ENCODE measurements at places on chromosomes 6 and 20.

DNA sequence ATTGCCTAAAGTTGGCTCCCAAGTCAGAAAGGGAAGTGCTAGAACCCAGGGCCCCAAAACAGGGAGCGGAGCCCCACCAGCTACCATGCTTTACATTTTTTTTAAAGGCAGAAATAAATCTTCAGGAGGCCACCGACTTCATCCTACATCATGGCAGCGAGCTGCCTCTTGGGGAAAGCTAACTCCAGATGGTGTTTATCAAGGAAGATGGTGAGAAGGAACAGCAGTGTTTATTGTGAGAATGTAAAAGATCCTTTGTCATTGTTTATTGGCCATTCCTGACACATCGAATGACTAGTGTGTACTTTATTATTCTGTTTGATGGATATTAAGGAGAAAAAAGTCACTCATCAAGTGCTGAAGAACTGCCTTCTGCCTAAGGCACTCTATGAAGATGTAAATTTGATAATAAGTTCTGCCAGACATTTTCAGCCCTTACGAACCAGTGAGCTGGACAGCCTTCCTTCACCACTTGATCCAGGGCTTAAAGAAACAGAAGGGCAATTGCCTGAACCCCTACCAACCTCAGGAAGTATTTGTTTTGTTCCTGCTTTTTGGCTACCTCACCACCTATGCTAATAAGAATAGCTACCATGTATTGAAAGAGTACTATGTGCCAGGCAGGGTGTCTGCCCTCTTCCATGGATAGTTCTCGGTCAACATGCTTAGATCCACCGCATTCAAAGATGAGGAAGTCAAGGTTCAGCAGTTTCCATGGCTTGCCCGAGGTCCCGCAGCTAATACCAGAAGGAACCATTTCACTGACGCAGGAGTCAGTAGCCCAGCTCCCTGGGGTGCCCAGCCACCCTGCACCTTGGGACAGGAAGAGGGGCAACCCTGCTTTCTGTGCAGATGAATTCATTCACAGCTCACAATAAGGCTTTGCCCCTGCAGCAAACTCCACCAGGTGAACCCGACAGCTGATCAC, 194.7 kb upstream of the RREB1 start:
- DNase-seq: no peak

DNA sequence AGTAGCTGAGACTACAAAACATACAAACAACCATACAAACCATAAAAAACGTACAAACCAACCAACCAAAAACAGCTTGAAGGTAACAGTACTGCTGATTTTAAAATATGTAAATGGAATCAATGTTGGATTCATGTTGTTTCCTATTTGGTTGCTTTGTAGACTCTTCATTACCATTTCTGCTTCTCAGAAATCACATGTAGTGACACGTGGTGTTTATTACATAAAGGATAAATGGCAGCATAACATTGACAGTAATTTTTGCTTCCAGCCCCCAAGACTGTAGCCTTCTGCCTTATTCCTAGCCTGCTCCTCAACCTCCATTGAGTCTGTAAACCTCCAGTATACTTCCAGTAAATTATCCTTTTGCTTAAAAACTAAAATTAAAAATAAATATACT, 73.3 kb downstream of the KLHL32 start:
- DNase-seq: no peak

- no peak for DNase-seq
These were observed 7.6 kb upstream of the SYNDIG1 start for GRCh38 chr20:24461848-24462247.

GRCh38 chr20:32753731-32754130, 8.5 kb upstream of the DNMT3B start:
- DNase-seq: no peak

GRCh38 chr6:31358302-31358701, 1.3 kb upstream of the HLA-B start:
- DNase-seq: no peak

GRCh38 chr20:41398408-41398807, 31.8 kb upstream of the EMILIN3 start:
- peak; percentile 56 for DNase-seq

- DNase-seq: no peak
These were observed 57.7 kb upstream of the CD83 start for GRCh38 chr6:14059791-14060436.

DNA sequence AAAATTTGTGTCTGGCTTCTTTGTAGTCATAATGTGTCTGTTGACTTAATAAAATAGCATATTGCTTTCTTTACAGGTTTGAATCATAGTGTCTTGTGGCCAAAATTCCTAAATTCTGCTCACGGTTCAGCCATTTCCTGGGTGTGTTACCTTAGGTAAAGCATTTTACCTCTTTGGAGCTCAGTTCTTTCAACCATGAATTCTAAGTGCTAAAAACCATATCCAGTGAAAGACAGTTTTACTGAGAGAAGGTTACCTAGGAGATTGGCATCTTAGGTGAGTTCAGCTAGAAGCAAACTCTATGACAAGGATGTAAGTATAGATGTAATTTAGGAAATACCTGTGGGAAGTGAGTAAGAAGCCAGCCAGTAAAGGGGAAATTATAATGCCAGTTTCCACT, 20.7 kb downstream of the CRYBG1 start:
- DNase-seq: no peak

GRCh38 chr6:150894935-150895552, 29.5 kb downstream of the MTHFD1L start:
- peak; percentile 55 for DNase-seq

DNA sequence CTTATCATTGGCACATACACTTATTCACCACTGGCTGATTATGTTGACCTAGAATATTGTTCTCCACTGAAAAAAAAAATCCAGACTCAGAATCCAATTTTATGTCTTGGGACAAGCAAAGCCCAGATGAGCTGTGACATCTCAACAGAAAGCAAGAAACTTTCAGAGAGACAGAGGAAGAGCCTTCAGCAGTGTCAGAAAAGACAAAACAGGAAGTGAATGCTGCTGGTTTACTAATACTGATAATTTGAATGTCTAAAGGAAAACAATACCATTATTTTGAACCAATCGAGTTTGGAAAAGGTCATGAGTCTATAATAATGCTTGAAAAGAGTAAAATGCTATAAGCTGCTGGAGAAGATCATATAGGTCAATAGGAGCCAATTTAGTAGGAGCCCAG, 179.8 kb upstream of the RIMS1 start:
- DNase-seq: no peak

- DNase-seq: no peak
These were observed 544 bp upstream of the STK38 start for GRCh38 chr6:36547646-36548400.

DNA sequence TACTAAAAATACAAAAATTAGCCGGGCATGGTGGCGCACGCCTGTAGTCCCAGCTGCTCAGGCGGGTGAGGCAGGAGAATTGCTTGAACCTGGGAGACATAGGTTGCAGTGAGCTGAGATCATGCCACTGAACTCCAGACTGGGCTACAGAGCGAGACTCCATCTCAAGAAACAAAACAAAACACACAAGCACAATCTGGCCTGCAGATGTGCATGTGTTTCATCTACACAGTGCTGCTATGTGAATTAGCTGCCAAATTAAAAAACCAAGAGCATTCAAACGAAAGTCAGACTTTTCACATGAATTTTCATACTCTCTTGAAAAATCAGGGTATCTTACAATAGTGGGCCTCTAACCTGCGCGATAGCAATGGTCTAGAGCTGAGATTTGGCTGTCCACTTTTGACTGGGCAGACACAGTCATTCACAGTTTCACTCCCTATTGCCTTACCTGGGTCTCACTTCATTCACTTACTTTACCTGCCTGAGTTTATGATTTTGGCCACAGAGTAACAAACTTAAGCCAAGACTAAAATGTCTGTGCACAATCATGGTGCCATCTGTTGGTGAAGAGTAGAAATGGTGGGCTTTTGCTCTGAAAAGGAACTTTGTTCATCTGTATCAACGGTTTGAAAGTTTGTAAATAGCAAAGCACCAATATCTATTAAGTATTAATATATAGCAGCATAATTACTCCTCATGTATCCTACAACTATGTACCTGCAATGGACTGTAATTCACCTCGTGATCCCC, 138.5 kb upstream of the UST start:
- DNase-seq: peak; percentile 25

DNA sequence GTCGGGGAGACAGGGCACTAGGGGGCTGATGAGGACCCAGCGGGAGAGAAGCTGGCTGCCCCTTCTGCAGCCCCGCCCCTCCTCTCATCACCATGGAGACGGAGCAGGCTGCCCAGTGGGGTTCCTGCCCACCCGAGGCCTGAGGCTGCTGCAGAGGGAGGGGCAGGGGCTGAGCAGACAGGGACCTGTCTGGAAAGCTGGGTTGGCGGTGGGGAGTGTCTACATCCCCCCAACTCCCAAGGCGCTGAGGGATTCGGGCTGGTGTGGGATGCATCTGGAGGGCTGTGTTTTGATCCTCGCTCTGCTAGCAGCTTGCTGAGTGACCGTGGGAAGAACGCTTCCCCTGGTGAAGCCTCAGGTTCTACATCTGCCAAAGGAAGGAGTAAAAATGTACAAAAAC, 1.2 kb upstream of the BPI start:
- DNase-seq: no peak

GRCh38 chr20:57598060-57598459, 22.2 kb downstream of the ZBP1 start:
- DNase-seq: no peak

DNA sequence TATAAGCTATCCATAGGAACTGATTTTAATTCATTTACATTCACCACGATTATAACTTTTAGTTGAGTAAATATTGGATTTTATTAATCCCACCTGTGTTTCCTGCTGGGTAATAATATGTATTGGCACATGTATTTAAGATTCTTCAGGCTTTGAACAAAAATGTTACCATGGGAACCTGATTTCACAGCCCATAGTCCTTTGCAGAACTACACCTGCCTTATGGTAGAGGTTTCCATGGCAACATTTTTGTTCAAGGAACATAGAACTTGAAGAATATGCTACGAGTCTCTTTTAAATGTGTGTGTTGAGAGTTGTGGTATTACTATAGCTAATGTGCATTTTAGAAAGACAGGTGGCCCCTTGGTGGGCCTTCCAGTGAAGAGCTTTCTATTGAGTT, 317.4 kb downstream of the SAMD5 start:
- no peak for DNase-seq

DNA sequence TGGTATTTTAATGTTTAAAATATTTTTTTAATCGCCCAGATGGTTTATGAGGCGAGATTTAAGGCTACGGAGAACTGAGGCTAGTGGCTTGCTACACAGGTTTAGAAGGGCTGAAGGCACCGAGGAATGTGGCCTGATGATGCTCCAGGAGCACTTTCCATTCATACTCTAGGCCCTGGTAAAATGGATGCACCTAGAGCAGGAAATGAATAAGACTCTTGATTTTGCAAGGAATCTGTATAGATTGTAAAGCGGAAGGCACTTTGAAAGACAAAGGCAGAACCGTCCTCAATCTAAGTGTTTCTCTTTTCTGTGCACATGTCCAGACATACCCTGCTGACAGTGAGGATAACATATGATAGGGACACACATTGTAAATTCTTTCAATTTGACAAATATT, 30.1 kb downstream of the POU3F2 start:
- DNase-seq: no peak

- DNase-seq: no peak
These were observed 15.3 kb upstream of the EXOC2 start for GRCh38 chr6:708237-708598.

DNA sequence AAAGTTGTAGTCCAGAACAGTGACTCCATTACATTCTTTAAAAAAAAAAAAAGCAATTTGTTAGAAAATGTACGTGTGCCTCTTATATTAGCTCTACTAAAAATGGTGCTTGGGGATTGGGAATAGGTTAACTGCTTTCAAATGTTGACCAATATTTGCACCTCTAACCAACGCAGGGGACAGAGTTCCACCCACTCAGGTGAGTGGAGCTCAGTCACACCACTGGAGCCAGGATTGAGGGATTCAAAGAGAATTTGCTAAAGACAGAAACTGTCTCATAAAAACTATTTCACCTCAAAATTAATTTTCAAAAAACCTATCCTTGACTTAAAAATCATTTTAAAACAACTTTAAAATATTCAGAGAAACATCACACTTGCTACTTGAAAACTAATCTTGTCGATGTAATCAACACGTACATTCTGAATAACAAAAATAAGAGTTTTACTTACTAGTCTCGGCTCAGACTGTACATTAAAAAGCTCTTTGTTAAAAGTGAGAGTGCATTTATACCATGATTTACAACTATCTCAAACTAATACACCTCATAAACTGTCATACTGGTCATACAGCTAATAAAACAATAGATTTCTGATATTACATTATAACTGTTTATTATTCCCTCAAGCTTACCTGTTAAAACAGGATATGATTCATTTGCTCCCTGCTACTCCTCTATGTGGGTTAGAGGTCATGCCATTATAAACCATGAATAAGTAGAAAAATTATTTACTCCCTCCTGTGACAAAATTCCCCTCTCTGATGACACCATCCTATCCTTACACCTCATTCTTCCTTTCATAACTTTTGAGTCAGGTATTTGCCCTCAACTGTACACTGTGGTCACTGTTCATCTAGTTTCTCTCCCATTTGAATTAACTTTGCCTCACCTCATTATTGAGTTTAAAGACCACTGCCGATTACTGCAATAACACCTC, 88.6 kb downstream of the PDE10A start:
- DNase-seq: peak; percentile 4

GRCh38 chr6:166398348-166398747, 15.6 kb upstream of the MPC1 start:
- DNase-seq: no peak

GRCh38 chr6:154154389-154154967, 115.4 kb downstream of the OPRM1 start:
- peak; percentile 67 for DNase-seq

DNA sequence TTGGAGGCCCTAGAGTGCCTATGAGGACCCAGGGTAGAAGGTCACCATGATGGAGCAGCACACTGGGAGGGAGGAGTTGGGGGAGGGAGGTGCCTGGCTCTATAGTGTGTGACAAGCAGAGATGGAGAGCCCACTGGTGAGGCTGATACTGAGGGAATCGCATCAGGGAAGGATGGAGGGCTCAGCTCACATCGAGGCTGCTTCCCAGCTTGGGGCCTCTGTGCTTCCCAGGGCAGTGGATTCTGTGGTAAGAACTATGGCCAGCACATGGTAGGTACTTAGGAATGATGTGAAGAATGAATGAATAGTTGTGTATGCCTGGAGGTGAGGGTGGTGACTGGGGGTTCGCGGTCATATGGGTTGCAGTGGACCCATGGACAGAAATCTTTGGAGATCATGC, 1.3 kb upstream of the EPB41L1 start:
- no peak for DNase-seq

- no peak for DNase-seq
These were observed 158.6 kb upstream of the TNFAIP3 start for GRCh38 chr6:137708481-137708880.

Measured in iris pigment epithelial cell (primary cell).